ENCODE measurements at places on chromosomes 13 and 19.
A peak's percentile ranks its signal among the peaks of the same experiment; 100 is the strongest.

- DNase-seq, result no peak
These were observed 41.6 kb downstream of the NDFIP2 start for GRCh38 chr13:79522583-79522982.

DNA sequence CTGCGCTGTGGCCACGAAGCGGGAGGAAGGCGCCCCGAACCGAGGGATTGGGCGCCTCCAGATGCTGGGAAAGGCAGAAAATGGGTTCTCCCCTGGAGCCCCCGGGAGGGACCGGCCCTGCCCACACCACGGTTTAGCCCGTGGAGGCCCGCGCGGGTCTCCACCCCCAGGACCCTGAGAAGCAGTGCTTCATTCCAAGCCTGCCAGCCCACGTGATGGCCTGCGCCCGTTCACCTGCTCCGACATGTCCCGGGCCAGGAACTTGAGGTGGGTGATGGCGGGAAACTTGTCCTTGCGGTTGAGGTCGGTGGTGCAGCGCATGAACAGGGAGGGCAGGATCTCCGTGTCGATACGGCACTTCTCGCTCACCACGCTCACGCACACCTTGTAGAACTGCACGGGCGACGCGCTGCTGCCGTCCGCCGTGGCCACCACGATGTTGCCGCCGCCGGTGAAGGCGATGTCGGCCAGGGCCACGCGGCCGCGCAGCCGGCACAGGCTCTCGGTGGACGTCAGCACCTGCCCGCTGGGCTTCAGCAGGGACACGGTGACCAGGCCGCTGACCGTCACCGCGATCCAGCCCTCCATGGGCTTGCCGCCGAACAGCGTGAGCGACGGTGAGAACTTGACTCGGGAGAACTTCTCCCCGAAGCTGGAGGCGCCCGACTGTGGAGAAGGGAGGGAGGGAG lies 7.3 kb downstream of the MED16 start:
- no peak for DNase-seq

- DNase-seq, result no peak
These were observed 707.5 kb downstream of the SLITRK6 start for GRCh38 chr13:85091631-85092234.

DNA sequence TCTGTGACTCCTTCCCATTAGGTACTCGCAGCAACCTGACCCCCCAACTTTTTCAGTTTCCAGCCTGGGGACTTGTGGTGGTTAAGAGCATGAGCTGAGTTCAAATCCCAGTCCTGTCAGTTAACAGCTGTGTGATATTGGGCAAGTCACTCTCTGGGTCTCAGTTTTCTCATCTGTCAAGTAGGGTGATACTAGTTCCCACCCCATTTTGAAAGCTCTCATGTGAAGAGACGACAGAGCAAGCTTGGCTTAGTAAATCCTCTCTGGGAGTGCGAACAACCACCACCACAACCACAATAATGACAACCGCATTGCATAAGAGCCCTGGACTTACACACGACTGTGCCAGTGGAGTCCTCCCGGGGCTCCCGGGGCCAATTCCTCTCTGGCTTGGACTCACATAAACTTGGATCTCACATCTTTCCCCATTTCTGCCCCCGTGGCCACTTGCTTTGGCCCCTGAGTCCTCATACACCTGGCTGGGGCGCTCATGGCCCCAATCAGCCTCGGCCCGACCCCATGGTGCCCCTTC lies 454 bp downstream of the BLVRB start:
- DNase-seq, result no peak

DNA sequence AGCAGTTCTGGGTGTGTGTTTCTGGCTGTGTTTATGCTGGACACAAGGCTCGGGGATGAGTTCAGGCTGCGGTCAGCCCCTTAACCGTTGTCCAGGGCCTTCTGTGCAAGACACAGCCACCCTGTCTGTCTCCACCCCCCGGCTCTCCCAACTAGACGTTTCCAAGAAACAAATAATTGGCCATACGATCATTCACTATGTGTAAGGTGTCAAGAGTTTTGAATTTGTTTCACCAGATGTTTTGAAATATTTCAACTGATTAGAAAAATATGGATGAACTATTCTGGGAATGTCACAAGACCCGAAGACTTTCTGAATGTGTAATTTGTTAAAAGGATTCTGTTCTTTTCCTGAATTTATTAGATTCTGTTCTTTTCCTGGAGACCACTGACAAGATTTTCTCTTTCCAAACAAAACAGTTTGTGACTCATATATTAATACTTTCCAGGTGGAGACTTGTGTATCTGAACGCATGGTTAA lies 318.2 kb downstream of the MYO16 start:
- no peak for DNase-seq

DNA sequence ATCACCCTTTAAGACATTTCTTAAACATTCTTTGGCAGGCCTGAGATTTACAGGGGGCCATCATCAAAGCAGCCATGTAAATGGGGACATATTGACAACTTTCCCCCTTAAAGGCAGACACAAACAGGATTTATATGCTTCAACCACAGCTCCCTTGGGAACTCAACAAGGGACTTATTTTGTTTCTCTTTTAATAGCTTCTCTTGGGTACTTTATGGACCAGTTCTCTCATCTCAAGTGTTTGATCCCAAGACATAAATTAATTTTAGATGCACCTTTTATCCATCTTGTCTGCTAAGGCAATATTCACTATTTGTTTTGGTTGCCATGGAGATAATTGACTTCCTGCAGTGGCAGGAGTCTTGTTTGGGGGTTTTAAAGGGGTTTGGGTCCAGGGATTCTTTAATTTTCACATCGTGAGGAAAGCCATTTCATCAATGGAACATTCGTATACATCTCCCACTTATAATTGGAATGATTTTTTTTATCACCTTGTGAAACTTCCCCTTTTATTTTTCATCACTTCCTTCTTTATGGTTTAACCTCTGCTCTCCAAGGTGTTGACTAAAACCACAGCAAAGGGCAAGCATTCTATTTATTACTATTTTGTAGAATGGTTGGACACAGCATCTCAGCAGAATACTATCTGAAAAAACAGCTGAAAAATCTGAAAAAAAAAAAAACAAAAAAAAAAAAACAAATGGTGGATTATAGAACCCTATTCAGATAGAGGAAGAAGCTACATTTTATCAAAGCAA lies 726.0 kb downstream of the DIAPH3 start:
- DNase-seq, result peak; percentile 15

DNA sequence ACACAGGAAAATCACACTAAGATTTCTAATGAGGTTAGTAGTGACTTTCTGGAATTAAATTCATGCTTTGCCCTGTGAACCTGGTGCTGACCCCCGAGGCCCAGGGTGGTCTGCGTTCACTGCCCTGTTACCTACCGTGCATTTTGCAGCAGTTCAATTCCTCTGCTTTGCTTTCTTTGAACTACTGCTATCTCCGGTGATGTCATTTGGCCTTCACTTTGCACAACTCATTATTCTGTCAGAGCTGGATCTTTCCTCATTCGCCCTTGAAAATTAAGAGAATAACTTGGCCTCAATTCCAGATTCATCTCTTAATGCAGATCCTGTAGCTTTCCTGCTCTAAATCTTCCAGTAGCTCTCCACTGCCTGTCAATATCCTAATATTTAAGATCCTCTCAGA lies 8.8 kb upstream of the LRRC63 start:
- DNase-seq, result no peak

Measured in NCI-H187 treated with DMSO at 0.1 percent for 48 hours (cell line).